Common myeloid progenitor, CD34-positive (primary cell): ENCODE measurements at places on chromosomes 7 and 10.

DNA sequence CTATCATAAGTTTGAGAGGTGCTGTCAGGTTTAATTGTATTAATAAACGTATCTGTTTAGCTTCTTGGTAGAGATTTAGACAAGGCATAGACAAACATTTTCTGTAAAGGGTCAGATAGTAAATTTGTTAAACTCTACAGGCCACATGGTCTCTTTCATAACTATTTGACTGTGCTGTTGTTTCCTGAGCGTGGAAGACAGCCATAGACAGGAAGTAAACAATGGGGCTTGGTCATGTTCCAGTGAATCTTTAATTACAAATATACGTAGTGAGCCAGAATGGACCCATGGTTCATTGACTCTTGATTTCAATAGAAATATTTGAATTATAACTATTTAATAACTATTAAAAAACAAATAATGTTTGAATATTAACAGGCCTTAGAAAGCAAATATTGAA is 451.1 kb downstream of the SH2D4B start:
- no peak for DNase-seq

DNA sequence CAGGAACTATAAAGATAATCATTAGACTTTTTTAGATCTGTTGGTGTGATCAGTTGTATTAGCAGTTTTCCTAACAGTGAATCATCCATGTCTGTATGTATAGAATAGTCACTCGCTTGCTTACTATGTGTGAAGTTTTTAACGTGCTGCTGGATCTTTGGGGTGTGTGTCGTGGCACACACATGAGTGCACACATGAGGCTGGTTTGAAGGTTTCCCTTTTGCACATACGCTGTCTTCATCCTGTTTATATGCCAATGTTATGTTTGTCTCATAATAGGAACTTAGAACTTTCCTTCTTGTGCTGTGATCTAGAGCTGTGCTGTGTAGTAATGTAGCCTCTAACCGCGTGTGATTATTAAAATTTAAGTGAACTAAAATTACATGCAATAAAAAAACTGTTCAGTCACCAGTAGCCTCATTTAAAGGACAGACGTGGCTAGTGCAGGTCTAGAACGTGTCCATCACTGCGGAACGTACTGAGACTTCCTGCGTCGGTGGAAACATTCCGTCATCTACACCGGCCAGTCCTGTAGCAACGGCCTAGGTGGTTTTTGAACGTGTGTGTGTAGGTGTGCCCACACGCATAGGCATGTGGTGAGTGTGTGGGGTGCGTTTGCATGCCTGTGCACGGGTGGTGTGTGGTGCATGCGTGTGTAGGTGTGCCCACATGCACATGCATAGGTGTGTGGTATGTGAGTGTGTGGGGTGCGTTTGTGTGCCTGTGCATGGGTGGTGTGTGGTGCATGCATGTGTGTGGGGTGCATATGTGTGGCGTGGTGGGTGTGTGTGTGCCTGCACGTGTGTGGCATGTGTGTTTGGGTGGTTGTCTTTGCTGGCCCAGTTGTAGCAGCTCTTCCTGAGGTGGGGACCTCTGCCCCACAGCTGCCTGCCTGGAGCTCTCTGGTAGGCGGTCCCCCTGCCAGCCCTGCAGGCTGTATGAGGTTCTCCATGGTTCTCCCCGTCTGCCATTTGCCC is 56.6 kb downstream of the INPP5A start:
- DNase-seq, result no peak

DNA sequence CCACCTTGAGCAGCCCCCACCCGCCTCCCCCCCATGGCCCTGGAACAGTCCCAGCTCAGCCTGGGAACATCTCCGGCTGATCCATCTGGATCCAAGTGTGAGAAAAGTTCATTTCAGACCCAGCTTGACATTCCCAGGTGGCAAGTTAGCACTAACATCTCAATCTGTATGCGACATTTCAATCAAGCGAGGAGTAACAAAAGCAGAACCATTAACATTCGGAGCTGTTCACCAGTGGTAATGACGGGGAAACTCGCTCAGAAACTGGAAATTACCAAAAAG is 65.4 kb downstream of the PAX2 start:
- no peak for DNase-seq

- DNase-seq, result peak; percentile 50
Measured at GRCh38 chr10:71246591-71247413, 34.4 kb downstream of the UNC5B start.

- DNase-seq, result peak; percentile 27
Measured at GRCh38 chr7:48089046-48090003, at the start of gene UPP1. Gene UPP1, plus strand, starts transcription at chr7:48089265. Its CDS starts 5,519 bp downstream, at chr7:48094784.

DNA sequence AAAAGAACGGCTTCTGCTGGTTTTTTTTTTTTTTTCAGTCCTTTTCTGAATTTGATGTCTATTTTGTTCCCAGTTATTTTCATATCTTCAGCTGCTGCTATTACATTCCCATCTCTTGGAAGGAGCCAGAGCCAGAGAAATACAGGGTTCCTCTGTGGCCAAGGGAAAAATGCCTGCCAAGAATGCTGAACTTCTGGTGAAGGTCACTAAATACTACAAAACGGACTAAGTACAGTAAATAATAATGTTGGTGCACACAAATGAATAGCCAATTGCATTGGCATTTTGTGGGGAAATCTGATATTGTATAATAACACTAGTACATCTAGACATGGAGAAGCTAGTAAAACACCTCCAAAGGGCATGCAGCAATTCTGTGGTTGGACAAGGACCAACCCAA is 56.3 kb upstream of the ZEB1 start:
- DNase-seq, result no peak

DNA sequence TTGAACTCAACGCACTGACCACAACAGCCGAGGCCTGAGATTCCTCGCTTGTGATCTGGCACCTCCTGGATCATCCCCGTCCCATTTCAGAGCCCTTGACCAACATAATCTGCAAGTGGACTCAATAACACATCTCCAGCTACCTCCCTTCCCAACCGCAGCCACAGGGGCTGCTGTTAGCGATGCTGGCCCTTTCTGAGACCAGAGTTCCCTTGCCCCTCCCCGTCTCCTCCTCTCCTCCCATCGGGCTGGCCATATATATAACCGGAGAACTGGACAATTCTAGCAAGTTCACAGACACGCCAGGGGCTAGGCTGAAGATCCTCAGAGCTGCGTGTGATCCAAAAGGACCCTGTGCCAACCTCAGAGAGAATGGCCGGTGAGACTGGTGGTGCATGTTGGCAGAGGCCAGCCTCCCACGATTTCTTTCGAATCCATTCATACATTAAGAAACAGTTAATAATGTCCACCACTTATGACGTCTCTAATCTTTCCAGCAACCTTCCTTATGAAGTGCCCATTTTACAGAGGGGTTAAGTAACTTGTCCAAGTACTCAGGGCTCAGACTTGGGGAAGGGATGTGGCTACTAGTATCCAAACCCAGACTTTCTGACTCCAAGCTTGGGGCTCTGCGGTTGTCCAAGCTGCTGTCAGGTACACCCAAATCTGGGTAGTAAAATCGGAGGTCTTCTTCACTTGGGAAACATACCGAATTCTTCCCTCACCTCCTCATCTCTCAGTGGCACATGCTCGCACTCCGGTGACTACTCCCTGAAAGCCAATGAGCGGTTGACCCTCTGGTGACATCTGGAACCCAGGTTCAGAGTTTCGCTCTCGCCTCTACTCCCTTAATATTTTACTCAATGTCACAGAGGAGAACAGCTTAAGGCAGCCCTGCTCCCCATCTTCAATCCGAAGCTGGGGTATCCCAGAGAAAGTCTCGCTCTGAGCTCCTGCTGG is 11.2 kb upstream of the FEZF1 start:
- no peak for DNase-seq

DNA sequence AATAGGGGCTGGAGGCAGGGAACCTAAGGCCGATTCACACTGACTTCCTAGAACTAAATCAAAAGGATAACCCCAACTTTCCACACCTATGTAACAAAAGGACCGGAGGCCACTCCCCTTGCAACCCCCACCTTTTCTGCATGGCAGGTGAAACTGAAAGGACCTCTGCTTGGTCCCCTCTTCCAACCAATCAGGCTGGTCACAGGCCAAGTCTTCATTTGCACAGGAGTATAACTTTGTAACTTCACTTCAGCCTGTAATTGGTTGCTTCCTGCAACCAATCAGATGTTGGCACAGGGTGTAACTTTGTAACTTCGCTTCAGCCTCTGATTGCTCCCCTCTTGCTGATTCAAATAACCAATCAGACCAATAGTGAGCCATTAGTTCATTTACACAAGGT is 190.0 kb downstream of the FAM107B start:
- no peak for DNase-seq

- peak; percentile 67 for DNase-seq
Measured at GRCh38 chr10:78964952-78965633, 103.7 kb upstream of the ZMIZ1 start.

- no peak for DNase-seq
Measured at GRCh38 chr10:18659819-18660535, 746 bp downstream of the ARL5B start.

GRCh38 chr10:110762109-110762848 is 109.4 kb upstream of the PDCD4 start:
- no peak for DNase-seq

DNA sequence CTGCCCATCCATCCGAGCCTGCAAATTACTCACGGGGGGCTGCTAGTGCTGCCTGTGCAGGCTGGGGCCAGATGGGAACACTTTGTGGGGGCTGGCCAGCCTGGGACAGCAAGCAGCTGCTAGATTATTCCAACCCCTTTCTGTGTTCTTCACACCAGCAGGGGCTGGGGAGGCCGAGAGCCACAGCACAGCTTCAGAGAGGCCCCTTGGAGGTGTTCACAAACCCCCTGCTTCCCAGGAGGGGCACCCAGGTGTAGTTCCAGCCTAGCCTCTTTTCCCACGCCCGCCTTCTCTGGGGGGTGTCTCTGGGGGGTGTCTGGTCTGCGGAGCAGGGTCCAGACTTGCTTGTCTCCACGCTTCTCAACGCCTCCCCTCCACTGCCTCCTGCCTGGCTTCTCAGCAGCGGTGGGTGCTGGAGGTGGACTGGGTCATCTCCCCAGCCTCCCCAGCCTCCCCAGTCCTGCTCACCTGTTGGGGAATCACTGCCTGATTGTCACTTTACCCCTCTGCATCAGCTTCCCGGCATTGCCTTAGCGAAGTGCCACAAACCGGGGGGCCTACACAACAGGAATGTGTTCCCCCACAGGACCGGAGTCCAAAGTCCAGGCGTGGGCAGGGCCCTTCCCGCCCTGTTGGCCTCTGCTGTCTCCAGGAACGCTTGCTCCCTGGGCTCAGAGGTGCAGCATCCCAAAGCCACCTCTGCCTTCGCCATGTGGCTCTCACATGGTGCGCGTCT is 74.0 kb upstream of the EN2 start:
- no peak for DNase-seq

- no peak for DNase-seq
Measured at GRCh38 chr10:96705134-96705533, 15.2 kb downstream of the PIK3AP1 start.

GRCh38 chr10:3408603-3409365 is 236.2 kb upstream of the PITRM1 start:
- peak; percentile 8 for DNase-seq

DNA sequence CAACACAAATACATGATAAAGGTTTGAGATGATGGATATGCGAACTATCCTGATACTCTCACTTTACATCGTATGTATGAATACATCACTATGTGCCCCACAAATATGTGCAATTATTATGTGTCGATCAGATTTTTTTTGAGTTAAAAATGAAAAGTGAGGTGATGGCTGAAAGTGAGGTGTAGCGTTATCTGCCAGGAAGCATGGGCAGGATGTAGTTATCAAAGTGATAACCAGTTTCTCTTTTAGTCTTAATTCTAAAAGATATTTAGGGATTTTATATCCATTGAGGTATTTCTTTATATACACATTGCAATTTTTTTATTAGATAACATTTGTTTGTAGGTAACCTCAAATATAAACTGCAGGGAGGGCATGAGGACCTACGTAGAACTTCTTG is 15.6 kb upstream of the KLF6 start:
- DNase-seq, result no peak

DNA sequence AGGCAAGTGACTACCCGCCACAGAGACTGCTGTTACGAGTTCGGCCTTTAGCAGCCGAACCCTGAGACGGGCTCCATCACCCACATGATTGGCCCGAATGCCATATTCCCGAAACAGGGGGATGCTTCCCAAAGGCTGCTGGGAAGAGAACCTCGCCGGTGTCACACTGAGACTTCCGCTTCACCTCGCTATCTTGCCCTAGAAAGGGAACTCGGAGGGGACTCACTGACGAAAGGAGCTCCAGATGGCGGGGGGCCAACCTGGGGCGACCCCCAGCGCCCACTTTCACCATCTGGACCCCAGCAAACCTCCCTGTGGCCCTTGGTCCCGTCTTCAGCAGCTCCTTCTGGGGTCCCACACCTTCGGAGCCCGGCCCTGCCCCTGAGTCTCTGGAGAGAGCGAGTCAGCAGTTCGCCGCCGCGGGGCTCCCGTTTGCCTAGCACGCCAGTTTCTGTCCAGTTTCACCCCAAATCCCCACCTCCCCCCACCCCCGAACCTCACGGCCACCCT is 529 bp downstream of the HPS1 start:
- DNase-seq, result peak; percentile 68

DNA sequence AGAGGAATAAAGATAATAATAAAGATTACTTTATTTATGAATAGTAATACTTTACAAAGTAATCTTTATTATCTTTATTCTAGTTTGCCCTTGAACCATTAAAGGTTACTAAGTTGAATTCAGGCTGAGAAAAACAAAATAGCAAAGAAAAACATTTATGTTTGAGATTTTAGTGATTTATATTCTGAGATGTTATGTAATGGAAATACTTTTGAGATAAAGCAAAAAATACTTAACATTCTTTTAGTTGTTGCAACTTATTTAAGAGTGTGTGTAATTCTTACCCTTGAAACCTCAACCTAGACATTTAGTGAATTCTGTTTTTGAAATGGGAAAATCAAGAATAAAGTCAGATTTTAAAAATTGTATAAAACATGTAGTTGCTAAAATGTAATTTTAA is 40.0 kb downstream of the MINPP1 start:
- no peak for DNase-seq

DNA sequence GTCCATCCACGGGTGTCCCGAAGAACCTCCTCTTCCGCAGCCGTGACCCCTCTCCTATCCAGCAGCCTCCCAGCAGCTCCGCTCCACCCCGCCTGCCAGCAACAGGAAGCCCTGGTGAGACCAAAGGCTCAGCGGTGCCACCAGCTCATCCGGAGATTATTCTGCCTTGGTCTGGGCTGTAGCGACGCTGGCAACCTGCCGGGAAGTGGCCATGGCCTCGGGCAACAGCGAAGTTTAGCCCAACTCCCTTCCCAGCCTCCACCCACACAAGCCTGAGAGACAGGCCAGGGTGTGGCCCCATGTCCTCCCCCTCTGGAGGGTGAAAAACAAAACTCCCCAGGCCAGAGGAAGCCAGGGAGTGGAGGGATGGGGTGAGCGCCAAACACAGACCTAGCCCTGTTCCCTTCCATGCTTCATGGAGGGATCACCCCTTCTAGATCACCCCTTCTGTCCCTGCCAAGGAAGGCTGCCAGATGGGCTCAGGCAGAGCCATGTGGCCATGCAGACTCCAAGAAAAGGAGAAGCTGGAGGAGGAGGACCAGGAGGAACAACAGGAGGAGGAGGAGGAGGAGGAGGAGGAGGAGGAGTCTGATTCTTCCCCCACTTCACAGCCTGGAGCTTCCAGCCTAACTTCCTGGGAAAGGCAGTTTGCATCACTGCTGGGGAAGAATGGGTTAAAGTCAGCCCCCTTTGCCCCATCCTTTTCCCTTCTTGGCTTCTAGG is 918 bp downstream of the CALHM2 start:
- DNase-seq, result peak; percentile 46

GRCh38 chr10:36424502-36424901 is 700.9 kb upstream of the ANKRD30A start:
- no peak for DNase-seq
